ENCODE measurements at places on chromosomes 16 and 17.
A peak's percentile ranks its signal among the peaks of the same experiment; 100 is the strongest.

DNA sequence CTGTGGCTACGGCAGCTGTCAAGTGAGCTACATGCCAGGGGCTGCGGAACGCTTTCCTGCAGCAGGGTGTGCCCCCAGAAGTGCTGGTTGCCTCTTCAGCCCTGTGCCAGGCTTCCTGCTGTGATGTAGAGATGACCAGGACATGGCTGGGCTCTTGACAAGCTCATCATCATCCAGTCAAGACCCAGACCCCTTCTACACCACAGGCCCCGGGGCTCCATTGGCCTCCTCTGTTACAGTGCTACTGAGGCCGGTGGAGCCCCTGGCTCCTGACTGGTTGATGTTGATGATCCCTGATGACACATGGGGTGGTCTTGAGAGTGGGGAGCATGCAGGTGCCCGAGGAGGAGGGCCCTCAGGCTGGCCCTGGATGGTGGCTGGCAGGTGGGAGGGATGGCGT is 50.1 kb downstream of the B9D1 start:
- DNase-seq, result no peak

DNA sequence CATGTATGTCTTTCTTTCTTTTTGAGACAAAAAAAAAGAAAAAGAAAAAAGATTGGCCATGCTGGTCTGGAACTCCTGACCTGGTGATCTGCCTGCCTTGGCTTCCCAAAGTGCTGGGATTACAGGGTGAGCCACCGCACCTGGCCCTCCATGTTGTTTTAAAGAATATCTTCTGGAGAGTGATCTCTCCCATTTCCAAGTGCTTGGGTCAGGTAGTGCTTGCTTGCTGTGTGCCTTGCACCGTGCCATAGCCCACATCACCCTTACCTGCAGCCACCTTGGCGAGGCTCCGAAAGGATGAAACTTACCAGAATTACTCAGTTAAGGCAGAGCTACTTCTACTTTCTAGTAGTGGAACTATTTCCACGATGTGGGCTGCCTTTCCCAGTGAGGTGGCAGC is 19.0 kb upstream of the KDM6B start:
- no peak for DNase-seq

- no peak for DNase-seq
These were observed 18.7 kb upstream of the ADORA2B start for GRCh38 chr17:15926039-15926740.

DNA sequence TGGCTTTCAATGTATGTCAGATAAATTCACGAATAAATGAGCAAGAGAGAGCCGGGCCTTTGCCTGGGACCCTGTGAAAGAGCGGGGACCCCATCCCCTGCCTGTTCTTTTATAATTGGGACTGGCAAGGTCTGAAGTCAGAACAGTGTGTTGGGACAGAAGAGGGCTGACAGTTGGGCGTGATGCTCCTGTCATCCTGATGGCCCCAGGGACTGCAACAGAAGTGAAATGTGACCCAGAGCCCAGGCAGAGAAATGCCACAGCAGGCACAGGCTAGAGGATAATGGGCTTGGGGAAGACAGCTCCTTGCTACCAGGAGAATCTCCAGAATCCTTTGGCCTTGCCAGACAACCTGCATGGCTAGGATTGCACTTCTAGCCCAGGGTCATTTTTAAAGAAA is 37.9 kb downstream of the GSG1L start:
- no peak for DNase-seq

DNA sequence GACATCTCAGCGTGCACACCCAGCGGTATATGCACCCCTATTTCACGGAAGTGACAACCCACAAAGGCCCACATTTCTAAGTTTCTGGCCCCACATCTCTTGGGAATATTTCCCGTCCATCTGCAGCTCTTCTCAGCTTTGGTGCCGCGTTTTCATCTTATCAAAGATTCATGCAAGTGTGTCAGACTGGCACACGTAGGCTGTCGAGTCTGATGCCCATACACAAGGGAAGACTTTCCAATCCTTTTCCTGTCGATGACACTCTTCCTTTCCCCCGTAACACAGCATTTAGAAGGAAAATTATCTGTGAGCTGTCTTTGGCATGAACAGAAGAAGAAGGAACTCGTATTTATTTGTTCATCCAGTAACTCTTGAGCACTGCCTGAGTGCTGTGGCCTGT is 83.0 kb downstream of the SHISA6 start:
- DNase-seq, result no peak

DNA sequence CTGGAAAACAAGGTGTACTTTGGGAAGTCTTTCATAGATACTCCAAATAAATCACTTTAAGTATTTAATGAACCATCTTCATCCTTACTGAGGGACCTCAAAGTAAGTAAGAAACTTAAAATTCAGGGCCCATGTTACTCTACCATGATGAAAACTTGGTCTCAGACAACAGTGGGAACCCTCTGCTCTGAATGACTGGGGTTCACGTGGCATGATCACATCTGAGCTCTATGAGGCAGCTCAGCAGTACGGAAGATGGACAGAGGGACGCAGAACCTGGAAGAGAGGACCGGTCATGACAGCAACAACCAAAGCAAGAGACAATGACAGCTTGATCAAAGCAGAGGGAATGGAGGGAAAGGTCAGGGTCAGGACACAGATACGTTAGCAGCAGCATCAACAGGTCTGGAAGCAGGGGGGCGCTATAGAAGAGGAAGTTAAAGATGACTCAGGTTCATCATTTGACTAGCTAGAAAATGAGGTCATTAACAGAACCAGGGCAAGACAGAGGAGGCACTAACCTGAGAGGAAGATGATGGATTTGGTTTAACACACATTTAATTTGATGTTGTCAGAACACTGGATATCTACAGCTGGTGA is 9.5 kb downstream of the XPO6 start:
- no peak for DNase-seq

DNA sequence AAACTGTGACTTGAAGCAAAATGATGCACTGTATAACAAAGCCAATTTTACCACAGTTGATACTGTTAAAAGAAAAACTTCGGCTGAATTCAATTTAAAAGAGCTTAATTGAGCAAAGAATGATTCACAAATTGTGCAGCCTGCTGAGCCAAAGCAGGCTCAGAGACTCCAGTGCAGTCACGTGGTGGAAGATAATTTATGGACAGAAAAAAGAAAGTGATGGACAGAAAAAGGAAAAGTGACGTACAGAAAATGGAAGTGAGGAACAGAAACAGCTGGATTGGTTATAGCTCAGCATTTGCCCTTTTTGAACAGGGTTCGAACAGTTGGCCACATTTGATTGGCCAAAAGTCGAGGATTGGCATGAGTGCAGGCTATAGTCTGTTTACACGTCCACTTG is 25.7 kb downstream of the ZSWIM7 start:
- DNase-seq, result no peak

DNA sequence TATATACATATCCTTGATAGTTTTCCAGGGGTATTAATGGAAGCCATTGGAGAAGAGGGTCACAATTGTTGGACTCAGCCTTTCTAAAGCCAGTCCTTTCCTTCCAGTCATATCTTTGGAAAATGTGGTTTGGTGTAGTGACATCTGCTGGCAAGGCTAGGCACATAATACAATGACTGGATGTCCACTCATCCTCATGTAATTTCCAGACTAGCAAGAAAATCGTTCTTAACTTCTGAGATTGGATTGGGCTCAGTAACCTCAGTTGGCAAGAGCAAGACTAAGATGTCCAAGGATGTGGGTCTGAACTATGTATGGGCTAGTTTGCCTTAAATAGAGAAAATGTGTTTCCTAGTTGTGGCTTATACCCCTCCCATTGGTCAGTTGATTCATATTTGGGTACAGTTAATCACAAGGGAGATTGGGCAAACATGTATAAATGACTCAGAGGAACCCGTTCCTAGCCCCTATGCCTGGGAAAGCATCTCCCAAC is 8.7 kb upstream of the KAT7 start:
- peak; percentile 87 for DNase-seq

DNA sequence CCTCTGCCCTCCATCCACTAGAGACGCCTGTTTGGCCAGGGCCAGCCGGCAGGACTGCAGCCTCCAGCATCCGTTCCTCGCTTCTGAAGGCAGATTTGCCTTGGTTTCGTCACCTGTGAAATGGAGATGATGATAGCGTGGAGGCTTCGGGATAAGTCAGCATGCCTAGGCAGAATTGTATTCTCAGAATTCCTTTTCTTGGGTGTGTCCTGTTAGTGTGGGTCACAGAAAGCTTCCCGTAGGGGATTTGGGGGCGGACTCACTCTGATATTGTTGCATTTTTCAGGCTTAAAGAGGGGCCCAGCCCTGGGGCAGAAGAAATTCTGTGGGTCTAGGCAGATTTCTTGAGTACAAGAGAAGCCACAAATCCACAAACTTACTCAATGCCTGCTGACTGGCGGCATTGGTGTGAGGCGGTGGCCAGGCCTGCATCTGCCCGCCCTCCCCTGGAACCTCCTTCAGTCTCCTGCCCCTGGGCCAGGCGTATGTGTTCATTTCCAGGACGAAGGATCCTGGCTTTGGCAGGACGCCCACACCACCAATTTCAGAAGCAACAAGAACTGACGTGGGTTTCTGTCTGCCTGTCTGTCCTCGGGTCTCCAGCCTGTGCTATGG is 17.6 kb downstream of the CCDC42 start:
- no peak for DNase-seq

- peak; percentile 97 for DNase-seq
These were observed 22.6 kb downstream of the NDE1 start for GRCh38 chr16:15672514-15673167.

DNA sequence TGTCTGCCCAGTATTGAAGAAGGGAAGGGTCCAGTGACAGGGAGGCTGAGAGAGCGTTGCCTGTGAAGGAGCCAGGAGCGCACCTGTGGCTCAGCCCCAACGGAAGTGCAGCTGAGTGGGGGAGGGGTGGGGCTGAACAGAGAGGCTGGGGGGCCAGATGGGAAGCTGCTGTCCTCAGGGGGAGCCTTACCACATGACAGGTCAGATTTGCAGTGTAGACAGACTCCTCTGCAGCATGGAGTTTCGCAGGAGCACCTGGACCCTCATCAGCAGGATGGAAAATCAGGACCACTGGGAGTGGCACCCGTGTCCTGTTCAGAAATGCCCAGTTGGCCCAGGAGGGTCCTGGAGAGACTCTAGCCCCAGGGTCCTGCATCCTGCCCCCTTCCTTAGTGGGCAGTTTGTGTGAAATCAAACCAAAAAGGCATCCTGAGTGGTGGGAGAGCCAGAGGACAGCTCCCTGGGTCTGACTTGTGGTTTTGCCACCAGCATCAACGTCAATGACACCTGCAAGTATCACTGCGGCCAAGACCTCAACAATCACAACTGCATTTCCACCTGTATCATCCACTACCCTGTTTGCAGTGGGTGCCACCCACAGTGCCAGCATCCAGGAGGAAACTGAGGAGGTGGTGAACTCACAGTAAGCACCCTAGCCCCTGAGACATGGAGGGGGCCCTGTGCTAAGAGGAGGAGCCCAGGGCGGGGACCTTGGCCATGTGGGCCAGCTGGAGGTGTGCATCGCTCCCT is 7.8 kb downstream of the CD300A start:
- no peak for DNase-seq

- DNase-seq, result no peak
These were observed 10.5 kb downstream of the OSBPL7 start for GRCh38 chr17:47810901-47811635.

- no peak for DNase-seq
These were observed 35.2 kb downstream of the ADCY9 start for GRCh38 chr16:4081047-4081446.

GRCh38 chr16:52549011-52549692 is 2.2 kb upstream of the TOX3 start:
- DNase-seq, result no peak

- no peak for DNase-seq
These were observed 25.5 kb downstream of the POLR3E start for GRCh38 chr16:22322741-22323140.

GRCh38 chr16:29668267-29668666 is 5.2 kb downstream of the SPN start:
- no peak for DNase-seq

GRCh38 chr17:77086433-77087010 is 54.2 kb upstream of the SEC14L1 start:
- DNase-seq, result peak; percentile 62

GRCh38 chr17:81417049-81417878 is 22.0 kb downstream of the BAHCC1 start:
- DNase-seq, result peak; percentile 60

GRCh38 chr16:26252598-26252997 is 560.8 kb downstream of the HS3ST4 start:
- DNase-seq, result no peak

DNA sequence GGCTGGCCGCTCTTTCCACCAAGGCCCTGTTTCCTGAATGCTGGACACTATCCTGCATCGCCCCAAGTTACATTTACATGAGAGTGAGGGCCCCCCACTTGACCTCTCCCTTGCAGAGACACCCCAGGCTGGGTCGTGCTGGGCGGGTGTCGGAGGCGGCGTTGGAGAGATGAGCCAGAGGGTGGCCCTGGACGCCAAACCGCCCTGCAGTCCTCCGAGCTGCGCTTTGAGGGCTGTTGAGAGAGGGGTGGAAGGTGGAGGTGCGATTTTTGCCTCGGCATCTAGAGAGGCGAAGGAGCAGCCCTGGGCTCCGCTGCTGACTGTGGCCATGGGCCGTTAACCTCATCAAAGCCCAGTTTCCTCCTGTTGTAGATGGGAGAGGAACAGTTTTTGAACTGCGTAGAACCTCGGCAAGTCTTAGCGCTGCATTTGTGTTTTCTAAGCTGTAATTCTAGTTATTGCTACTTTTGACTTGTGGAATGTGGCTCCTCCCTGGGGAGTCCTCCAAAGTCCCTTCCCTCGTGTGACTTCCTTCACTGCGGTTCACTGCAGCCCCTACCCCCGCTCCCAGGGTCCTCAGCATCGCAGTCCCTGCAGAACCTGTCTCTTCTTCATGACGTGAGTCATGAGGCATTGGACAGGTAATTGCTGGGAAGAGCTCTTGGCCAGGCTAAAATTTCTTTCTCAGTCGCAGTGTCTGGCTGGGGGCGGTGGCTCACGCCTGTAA is 986 bp upstream of the ELOB start:
- no peak for DNase-seq

DNA sequence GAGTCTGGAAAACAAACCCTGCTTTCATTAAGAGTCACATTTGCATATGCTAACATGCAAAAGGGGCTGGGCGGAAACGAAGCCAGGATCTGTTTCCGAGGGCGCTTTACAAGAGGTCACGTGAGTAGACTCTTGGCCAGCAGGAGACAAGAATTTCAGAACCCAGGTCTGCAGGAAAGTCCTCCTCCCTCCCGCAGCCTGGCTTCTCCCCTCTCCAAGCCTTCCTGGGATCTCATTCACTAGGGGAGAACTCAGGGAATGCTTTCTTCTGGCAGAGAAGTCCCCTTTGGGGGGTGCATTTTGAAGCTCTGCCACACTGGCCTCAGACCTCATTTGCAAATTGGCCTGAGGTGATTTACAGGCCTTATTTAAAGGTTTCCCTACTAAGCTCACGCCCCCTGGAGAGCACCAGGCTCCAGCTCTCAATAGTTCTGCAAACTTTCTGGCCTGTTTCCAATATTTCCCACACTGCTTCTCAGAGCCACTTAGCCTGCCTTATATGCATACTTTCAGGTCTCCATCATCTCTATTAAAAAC is 57.2 kb upstream of the CACNG5 start:
- DNase-seq, result no peak

- no peak for DNase-seq
These were observed 11.5 kb upstream of the ATP6V0C start for GRCh38 chr16:2501946-2502895.
